ENCODE measurements at places on chromosomes 5 and 9. TPM values are rescaled to one million over a fixed set of nuclear protein-coding genes. Genes with fewer than 3 reads are reported as not detected.

GRCh38 chr9:69137311-69137710 lies 36.8 kb upstream of the TJP2 start:
- no peaks in the 10 kb centered on the region for H3K36me3 ChIP-seq
- H3K27me3 ChIP-seq = no peaks in the 10 kb centered on the region
- peaks cover 2% of the 10 kb centered on the region for H3K4me1 ChIP-seq
- H3K4me3 ChIP-seq = no peak overlapping the region
- H3K27ac ChIP-seq = no peak overlapping the region
- ATAC-seq = no peak

- no peak overlapping the region for H3K27ac ChIP-seq
- H3K27me3 ChIP-seq = no peaks in the 10 kb centered on the region
- no peak for ATAC-seq
- H3K4me1 ChIP-seq = no peaks in the 10 kb centered on the region
- no peaks in the 10 kb centered on the region for H3K36me3 ChIP-seq
Measured at GRCh38 chr9:7656636-7657035, 142.9 kb downstream of the DMAC1 start.

DNA sequence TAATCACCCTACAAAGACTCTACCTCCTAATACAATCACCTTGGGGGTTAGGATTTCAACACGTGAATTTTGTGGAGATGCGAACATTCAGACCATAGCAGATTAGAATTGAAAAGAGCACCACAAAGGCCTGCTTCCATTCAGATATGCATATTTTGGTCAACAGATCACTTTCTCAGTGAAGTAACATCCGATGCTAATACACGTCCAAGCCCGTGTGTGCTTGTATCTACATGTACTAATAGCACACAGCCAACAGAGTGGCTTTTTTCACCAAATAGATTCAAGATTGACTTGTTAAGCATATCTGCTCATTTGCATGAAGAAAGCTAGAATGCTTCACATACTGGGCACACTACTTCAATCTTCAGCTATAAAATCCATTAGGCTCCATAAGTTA lies 35.6 kb upstream of the SSBP2 start:
- H3K4me3 ChIP-seq = no peak overlapping the region
- no peaks in the 10 kb centered on the region for H3K36me3 ChIP-seq
- no peak for ATAC-seq
- H3K4me1 ChIP-seq = peaks cover 14% of the 10 kb centered on the region

DNA sequence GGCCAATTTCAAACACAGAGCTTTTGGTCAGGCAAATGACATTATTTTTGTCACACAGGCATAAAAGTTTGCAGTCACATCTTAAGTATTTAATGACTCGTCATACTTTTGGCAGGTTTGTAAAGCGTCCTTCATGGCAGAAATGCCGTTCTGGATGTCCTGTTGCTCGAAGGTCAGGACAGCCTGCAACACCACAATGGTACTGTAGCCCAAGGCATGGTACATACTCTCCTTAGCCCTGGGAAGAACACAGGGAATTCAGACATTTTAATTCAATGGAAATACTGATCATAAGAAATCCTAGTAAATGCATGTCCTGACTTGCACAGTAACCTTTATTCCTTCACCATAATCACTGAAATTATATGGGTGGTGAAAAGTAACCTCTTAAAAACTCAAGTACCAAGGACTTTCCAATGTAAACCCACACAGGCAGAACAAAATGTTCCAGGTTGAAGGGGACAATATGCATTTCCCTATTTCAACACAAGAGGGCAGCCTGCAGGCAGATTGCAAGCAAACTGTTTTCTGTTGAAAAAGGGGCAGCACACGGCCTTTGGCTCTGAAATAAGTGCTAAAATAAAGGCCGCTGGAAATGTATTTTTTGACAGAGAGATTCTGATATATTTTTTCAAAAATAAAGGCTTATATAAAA lies 95.7 kb downstream of the TTC39B start:
- H3K4me1 ChIP-seq = peaks cover 7% of the 10 kb centered on the region
- H3K27me3 ChIP-seq = no peaks in the 10 kb centered on the region
- H3K27ac ChIP-seq = peak overlapping the region; percentile 58
- no peaks in the 10 kb centered on the region for H3K36me3 ChIP-seq

GRCh38 chr5:133681896-133682295 lies 69.6 kb upstream of the FSTL4 start:
- no peaks in the 10 kb centered on the region for H3K4me1 ChIP-seq
- H3K36me3 ChIP-seq = no peaks in the 10 kb centered on the region
- H3K27me3 ChIP-seq = peaks cover 41% of the 10 kb centered on the region

- H3K27me3 ChIP-seq = no peaks in the 10 kb centered on the region
- no peak overlapping the region for H3K4me3 ChIP-seq
- H3K27ac ChIP-seq = no peak overlapping the region
Measured at GRCh38 chr5:83744821-83745220, 24.2 kb upstream of the HAPLN1 start.

- ATAC-seq = no peak
- H3K27ac ChIP-seq = no peak overlapping the region
- H3K27me3 ChIP-seq = no peaks in the 10 kb centered on the region
- no peaks in the 10 kb centered on the region for H3K36me3 ChIP-seq
- no peaks in the 10 kb centered on the region for H3K4me1 ChIP-seq
- H3K4me3 ChIP-seq = no peak overlapping the region
Measured at GRCh38 chr9:98815391-98815951, 8.0 kb downstream of the GALNT12 start.

DNA sequence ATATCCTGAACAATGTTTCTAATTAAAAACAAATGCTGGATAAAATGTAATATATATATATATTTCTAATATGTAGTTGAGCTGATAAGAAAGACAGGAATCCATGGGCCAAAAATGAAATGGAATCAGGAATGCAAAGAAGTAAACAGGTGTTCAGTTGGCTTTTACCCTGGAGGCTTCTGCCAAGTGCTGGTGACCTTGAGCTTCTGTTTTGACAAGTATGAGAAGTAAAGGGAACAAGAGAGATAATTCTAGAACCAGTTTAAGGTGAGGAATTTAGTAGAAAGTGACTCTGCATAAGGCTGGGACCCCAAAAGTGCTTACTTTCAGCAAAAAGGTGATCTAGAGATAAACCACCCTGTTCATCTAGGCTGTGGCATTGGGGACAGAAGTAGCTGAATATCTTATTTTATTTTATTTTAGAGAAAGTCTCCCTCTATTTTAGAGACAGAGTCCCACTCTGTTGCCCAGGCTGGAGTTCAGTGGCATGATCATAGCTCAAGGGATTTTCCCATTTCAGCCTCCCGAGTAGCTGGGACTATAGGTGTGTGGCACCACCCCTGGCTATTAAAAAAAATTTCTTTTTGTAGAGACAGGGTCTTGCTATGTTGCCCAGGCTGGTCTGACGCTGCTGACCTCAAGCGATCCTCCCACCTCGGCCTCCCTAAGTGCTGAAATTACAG lies 27.0 kb downstream of the DCAF10 start:
- H3K4me1 ChIP-seq = peaks cover 11% of the 10 kb centered on the region
- H3K27ac ChIP-seq = no peak overlapping the region
- no peak overlapping the region for H3K4me3 ChIP-seq
- no peak for ATAC-seq

DNA sequence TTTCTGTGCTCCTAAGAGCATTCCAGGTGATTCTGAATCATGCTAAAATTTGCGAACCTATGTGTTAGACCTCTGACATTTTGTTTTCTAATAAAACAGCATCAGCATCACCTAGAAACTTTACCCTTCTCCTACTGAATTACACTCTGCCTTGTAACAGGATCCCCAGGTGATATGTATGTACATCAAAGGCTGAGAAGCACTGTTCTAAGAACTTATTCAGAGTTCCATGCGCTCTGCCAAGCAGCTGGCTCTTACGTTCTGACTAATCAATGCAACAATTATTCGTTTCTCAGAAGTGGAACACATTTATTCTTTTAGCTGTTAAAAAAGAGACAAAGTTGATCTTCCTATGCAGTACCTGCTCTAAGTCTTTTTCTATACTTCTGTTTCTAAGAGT lies 228.6 kb downstream of the SLF1 start:
- no peak overlapping the region for H3K27ac ChIP-seq
- no peak overlapping the region for H3K4me3 ChIP-seq
- no peaks in the 10 kb centered on the region for H3K4me1 ChIP-seq
- no peak for ATAC-seq
- H3K27me3 ChIP-seq = no peaks in the 10 kb centered on the region

- H3K4me1 ChIP-seq = no peaks in the 10 kb centered on the region
- H3K27ac ChIP-seq = no peak overlapping the region
- no peaks in the 10 kb centered on the region for H3K27me3 ChIP-seq
Measured at GRCh38 chr5:31937226-31937625, 236.9 kb downstream of the GOLPH3 start.

GRCh38 chr9:125959951-125960619 lies 212.9 kb downstream of the PBX3 start:
- H3K27ac ChIP-seq = no peak overlapping the region
- H3K27me3 ChIP-seq = no peaks in the 10 kb centered on the region
- ATAC-seq = no peak
- no peak overlapping the region for H3K4me3 ChIP-seq
- no peaks in the 10 kb centered on the region for H3K36me3 ChIP-seq
- H3K4me1 ChIP-seq = peaks cover 32% of the 10 kb centered on the region

DNA sequence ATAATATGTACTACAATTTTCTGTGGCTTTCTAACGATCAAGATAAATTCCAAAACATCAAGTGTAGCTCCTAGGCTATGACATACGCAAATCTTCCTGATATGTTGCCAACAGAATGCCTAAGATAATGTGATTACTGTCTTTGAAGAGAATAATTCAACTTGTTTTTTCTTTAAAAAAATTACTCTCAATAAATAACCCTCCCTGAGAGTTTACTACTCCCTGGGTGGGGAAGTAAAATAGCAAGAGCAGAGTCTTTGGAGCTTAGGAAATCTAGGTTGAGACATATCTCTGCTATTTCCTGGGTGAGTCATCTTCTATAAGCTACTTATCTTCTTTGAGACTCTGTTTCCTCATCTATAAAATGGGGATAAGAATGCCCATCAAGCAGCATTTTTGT lies 201.2 kb downstream of the ACTL7B start:
- no peaks in the 10 kb centered on the region for H3K4me1 ChIP-seq
- no peaks in the 10 kb centered on the region for H3K36me3 ChIP-seq
- no peak overlapping the region for H3K27ac ChIP-seq
- H3K27me3 ChIP-seq = no peaks in the 10 kb centered on the region
- H3K4me3 ChIP-seq = no peak overlapping the region
- no peak for ATAC-seq

DNA sequence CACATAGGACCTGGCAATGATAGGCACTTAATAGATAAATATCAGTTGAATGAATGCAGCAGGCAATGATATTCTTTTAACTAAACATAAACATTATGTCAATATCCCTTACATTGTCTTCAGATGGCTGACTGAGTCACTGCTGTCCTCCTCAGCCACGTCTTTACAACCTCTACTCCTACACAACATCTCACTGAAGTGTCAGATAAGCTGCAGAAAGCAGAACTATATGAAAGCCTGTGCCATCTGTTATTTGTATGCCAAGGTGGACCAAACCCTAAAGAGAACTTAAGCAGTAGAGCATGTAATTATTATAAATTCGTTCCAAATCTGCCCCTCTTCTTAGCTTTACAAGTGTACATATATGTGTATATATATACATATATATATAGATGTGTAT lies 271.2 kb downstream of the RASEF start:
- no peak overlapping the region for H3K4me3 ChIP-seq
- no peaks in the 10 kb centered on the region for H3K36me3 ChIP-seq
- no peaks in the 10 kb centered on the region for H3K4me1 ChIP-seq
- no peaks in the 10 kb centered on the region for H3K27me3 ChIP-seq

GRCh38 chr5:51194671-51195070 lies 188.6 kb upstream of the ISL1 start:
- ATAC-seq = no peak
- H3K36me3 ChIP-seq = no peaks in the 10 kb centered on the region
- H3K27ac ChIP-seq = no peak overlapping the region

DNA sequence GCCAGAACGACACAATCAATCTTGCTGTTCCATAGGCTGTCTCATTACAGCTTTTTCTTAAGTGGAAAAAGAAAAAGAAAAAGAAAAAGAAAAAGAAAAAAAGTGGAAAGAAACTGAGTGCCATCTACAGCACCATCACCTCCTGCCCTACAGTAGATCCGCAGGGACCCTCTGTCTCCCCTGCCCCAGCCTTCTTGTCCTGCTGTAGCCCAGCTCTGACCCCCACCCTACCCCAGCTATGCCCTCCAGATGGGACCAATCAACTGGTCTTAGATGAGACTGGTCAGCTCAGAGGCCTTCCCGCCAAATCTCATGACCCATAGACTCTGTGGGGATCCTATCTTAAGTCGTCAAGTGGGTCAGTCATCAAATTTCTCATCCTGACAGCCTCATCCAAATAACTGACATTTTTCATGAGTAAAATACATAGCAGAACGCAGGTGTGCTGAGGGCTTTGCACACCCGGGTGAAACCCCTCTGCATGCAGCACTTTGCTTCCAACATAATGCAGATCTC lies 34.8 kb downstream of the TSPAN17 start:
- ATAC-seq = no peak
- no peak overlapping the region for H3K4me3 ChIP-seq
- peaks cover 10% of the 10 kb centered on the region for H3K4me1 ChIP-seq
- no peak overlapping the region for H3K27ac ChIP-seq
- no peaks in the 10 kb centered on the region for H3K36me3 ChIP-seq
- peaks cover 79% of the 10 kb centered on the region for H3K27me3 ChIP-seq

- ATAC-seq = no peak
- H3K4me1 ChIP-seq = no peaks in the 10 kb centered on the region
- H3K36me3 ChIP-seq = no peaks in the 10 kb centered on the region
- no peak overlapping the region for H3K27ac ChIP-seq
- H3K4me3 ChIP-seq = no peak overlapping the region
Measured at GRCh38 chr5:179302499-179303185, 42.6 kb downstream of the ADAMTS2 start.

DNA sequence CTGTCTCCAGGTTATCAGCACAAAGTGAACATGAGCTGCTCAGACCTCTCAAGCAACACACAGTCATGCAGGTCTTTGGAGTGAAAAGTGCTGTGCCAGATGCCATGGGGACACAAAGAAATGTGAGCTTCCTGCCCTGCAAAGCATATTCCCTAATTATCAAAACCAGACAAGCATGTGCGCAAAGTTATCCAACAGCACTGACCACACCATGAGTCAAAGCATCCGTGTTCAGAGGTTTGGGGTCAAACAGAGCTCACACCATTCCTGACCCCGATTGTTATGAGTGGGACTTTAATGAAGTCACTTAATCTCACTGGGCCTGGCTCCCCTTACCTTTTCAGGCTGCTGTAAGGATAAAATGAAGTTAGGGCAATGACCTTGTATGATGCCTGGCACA lies 138.5 kb downstream of the SLIT3 start:
- no peak for ATAC-seq
- no peak overlapping the region for H3K27ac ChIP-seq
- peaks cover 35% of the 10 kb centered on the region for H3K4me1 ChIP-seq
- H3K36me3 ChIP-seq = no peaks in the 10 kb centered on the region
- no peak overlapping the region for H3K4me3 ChIP-seq

DNA sequence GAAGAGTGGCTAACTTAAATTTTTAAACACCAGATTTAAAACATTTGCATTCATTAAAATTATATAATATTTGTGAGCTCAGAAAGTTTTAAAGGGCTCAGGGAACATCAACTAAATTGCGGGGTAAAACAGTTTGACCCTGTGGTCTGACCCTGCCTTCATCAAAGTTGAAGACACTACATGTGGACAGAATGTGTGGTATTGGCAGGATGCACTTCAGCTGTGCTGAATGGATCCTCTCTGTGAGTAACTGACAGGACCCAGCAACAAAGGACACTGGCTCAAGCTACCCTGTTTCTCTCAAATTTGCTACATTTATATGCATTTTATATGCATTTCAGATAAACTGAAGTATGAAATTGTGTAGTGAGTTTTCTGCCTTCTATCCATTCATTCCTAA lies 288.5 kb downstream of the ZNF608 start:
- ATAC-seq = no peak
- no peak overlapping the region for H3K4me3 ChIP-seq
- no peak overlapping the region for H3K27ac ChIP-seq
- no peaks in the 10 kb centered on the region for H3K36me3 ChIP-seq

Gene GABRA1
- total RNA-seq = not detected

Gene LCN9
- total RNA-seq = not detected

Gene PAX5
- not detected for total RNA-seq

Gene OLFM1
- total RNA-seq = 27.2 TPM

Gene SVEP1
- 37.2 TPM for total RNA-seq

Gene CER1
- total RNA-seq = not detected

All from gastroesophageal sphincter (tissue), 4 donors.